Right atrium auricular region (tissue), 2 donors: ENCODE measurements at places on chromosomes 11 and 22. TPM values are rescaled to one million over a fixed set of nuclear protein-coding genes. Genes with fewer than 3 reads are reported as not detected.

The OR8D4 gene
- total RNA-seq: not detected

The UEVLD gene
- total RNA-seq: 20.7 TPM

GRCh38 chr11:120259988-120260565 lies 20.1 kb downstream of the POU2F3 start:
- no peak for DNase-seq

- DNase-seq: no peak
Observed at GRCh38 chr22:25210793-25211192, 8.6 kb upstream of the CRYBB2 start.

DNA sequence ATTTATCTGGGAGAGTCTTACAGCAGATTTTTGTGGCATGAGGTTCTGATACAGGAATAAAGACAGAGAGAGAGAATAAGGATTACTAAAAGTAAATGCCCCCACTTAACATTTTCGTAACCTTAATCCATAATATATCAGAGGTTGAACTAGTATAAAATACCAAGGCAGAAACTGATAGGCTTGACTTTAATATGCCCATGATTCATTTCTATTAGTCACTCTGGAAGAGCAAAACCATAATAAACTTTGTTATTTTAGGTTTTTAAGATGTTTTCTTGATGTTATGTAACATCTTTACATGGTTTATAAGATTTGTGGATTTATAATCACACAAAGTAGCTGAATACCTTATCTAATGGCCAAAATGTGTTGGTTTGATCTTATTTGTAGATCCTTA lies 19.1 kb downstream of the GUCY1A2 start:
- DNase-seq: no peak
